ENCODE measurements at places on chromosomes 11 and 22. TPM values are rescaled to one million over a fixed set of nuclear protein-coding genes. Genes with fewer than 3 reads are reported as not detected.

GRCh38 chr22:19986410-19987341 is 29.9 kb downstream of the ARVCF start:
- H3K27ac ChIP-seq, result peak overlapping the region; percentile 81
- peaks cover 35% of the 10 kb centered on the region for H3K4me1 ChIP-seq
- no peaks in the 10 kb centered on the region for H3K27me3 ChIP-seq
- DNase-seq, result no peak
- H3K36me3 ChIP-seq, result no peaks in the 10 kb centered on the region

GRCh38 chr11:35978183-35978582 is 34.3 kb downstream of the LDLRAD3 start:
- H3K27me3 ChIP-seq, result no peaks in the 10 kb centered on the region
- H3K27ac ChIP-seq, result no peak overlapping the region
- no peak for DNase-seq
- no peaks in the 10 kb centered on the region for H3K4me1 ChIP-seq
- H3K4me3 ChIP-seq, result no peak overlapping the region
- H3K36me3 ChIP-seq, result peaks cover 9% of the 10 kb centered on the region

- no peaks in the 10 kb centered on the region for H3K27me3 ChIP-seq
- peaks cover 20% of the 10 kb centered on the region for H3K36me3 ChIP-seq
- peaks cover 4% of the 10 kb centered on the region for H3K4me1 ChIP-seq
- DNase-seq, result no peak
- no peak overlapping the region for H3K4me3 ChIP-seq
- H3K27ac ChIP-seq, result no peak overlapping the region
Observed at GRCh38 chr11:119254239-119254638, 48.1 kb downstream of the CBL start.

Gene TRPM5
- total RNA-seq, result not detected

DNA sequence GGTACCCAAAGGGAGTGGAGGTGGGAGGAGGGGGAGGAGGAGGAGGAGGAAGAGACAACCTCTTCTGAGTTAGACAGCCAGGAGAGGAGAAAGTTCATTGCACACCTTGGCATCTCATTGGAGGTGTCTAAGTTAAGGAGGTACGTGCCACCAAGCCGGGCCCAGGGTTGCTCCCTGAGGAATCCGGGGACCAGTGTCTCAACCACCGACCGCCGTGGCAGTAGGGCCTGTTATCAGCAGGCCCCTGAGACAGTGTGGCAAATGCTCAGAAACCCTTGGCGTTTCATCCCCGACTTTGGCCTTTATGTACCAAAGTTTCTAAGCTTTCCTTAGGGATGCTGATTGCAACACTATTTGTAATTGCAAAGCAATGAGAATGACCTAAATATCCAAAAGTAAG is 95.0 kb upstream of the NNMT start:
- DNase-seq, result no peak
- no peaks in the 10 kb centered on the region for H3K36me3 ChIP-seq
- no peaks in the 10 kb centered on the region for H3K27me3 ChIP-seq
- H3K4me3 ChIP-seq, result no peak overlapping the region

- H3K27me3 ChIP-seq, result peaks cover 12% of the 10 kb centered on the region
- no peaks in the 10 kb centered on the region for H3K4me1 ChIP-seq
- DNase-seq, result no peak
- no peak overlapping the region for H3K4me3 ChIP-seq
- no peaks in the 10 kb centered on the region for H3K36me3 ChIP-seq
Observed at GRCh38 chr11:20647976-20648565, 21.3 kb upstream of the NELL1 start.

Gene CCDC87
- total RNA-seq, result 0.23 TPM

DNA sequence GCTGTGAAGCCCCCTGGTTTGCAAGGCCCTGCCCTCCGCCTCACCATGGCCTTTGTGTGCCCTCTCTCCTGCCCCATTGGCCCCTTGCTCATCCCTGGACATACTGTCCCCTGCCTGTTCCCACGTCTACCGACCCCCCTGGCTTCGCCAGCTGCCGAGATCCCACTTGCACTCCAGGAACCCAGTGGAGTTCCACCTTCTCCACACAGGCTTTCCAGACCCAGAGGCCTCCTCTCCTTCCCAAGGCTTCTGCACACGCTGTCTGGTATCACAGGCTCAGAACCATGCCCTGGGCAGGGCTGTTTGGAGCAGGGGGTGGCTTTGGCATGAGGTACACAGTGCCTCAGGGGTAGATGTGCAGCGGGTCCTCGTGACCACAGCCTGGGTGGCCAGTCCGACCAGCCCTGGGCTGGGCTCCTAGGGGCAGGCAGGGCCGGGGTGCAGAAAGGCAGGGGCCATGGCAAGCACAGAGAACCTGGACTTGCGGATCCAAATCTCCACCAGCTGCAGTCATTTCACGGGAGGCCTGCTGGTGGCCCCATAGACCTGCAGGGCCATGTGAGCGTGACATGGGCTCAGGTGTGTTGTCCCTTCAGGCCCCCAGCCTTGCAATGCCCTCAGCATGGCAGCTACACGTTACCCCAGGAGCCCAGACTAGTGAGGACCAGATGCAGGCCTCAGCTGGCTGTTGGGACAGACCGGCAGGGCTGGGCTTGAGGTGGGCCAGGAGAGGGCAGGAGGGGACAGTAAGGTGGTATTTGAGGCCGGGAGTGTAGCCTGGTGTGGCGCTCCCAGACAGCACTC is 9.5 kb downstream of the GRK2 start:
- H3K4me1 ChIP-seq, result peaks cover 99% of the 10 kb centered on the region
- peak overlapping the region; percentile 98 for H3K27ac ChIP-seq
- no peak overlapping the region for H3K4me3 ChIP-seq
- no peaks in the 10 kb centered on the region for H3K27me3 ChIP-seq

Gene TEX12
- total RNA-seq, result 0.38 TPM
